Activated naive CD4-positive, alpha-beta T cell treated with anti-CD3 and anti-CD28 coated beads for 36 hours (primary cell): ENCODE measurements at places on chromosomes 3 and 15. TPM values are rescaled to one million over a fixed set of nuclear protein-coding genes. Genes with fewer than 3 reads are reported as not detected.

DNA sequence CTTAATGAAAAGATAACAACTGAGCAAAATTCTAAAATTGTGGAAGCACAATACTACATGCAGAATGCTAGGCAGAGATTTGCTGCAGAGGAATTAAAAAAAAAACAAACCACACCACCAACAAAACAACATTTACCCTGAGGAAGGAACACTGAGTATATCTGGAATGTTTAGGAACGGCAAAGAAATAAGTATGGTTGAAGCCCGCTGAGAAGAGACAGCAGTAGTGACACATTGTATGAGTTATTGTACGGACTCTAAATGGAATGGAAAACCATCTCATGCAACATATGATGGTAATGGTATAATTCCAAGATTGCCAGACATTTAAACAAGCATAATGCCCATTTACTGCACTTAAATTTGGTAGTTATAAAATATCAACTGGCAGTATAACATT is 568.2 kb upstream of the CCDC54 start:
- DNase-seq = no peak

GRCh38 chr3:120528163-120528562 is 68.0 kb upstream of the NDUFB4 start:
- no peak for DNase-seq

DNA sequence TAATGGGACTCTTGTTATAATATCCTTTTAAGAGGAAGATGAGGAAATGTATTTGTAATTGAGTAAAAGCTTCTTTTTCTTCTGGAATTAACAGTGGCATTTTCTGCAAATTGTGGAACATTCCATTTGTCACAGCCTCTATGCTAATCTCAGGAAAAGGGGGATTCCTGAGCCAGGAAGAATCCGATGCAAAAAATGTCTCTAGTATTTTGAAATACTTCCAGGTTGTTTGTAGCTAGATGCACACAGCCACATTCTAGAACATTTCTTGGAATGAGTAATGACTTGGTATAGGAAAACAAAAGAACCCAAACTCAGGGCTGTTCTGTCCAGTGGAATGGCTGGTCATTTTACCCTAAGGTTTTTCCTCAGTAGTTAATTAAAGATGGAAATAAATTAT is 98.5 kb upstream of the SLC2A2 start:
- DNase-seq = no peak

- no peak for DNase-seq
These were observed 1.6 kb downstream of the PHGR1 start for GRCh38 chr15:40352281-40352901.

DNA sequence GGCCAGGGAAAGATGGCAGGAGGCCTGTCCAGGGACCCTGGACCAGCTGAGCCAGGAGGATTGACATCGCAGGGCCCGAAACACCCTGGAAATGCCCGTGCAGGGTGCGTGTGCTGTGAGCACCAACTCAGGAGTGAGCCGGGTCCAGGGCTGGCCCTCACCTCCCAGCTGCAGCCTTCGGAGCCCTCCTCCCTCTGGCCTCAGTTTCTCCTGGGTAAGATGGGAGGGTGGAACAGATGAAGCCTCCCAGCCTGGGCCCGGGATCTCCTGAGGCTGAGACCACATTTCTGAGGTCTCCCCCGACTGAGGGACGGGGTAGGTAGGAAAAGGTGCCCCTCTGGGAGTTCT is 5.3 kb upstream of the CALML4 start:
- no peak for DNase-seq

DNA sequence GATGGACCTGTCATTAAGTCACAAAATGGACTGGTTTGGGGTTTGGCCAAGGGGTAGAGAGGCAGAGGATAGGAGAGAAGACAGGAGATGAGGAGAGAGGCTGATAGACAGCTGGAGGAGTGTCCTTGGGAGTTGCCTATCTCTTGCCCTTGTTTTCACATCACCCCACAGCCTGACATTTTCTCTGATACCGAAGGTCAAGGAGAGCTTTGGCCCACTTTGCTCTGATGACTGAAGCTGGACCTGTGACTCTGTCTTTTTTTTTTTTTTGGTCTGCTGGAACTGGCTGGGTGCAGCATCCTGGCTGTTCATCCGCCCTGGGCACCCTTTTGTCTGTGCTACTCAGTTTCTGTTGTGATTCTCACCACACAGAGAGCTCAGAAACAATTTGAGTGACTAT is 5.1 kb downstream of the GPD1L start:
- no peak for DNase-seq

- DNase-seq = no peak
These were observed 86.0 kb upstream of the MFGE8 start for GRCh38 chr15:88998980-88999713.

DNA sequence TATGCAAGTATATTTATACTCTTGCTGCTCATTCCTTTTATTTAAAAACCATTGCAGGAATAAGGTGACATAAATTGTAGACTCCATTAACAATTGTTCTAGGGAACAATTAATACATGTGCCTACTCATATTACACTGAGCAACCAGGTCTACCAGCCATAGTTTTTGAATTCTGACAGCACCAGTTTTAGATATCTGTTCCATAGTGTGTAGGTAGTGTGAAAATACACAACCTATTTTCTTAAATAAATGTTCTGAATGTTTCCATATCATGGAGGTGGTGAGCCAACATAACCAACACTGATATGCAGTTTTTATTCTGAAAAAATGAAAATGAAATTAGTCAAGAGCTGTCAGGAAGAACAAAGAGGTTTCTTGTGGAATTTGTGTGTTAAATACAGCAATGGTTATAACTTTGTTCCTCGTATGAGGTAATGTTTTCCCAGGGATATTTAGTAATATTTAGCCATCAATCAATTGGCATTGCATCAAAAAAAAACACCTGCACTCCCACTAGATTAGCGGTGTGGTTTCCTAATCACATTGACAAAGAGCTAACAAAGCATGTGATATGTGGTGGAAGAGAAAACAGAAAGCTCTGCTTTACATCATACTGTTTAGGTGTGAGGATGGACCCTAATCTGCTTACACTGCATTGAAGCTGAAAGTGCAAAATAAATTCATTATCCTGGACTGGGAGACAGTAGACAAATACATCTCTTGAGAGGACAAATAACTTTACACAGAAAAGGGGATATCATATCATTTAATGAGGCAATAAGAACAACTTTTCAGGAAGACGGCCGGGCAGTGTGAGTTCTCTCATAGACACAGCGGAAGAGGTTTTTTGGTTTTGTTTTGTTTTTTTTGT is 369.5 kb upstream of the THBS1 start:
- DNase-seq = no peak

- no peak for DNase-seq
These were observed 24.0 kb upstream of the TRH start for GRCh38 chr3:129950318-129951046.

DNA sequence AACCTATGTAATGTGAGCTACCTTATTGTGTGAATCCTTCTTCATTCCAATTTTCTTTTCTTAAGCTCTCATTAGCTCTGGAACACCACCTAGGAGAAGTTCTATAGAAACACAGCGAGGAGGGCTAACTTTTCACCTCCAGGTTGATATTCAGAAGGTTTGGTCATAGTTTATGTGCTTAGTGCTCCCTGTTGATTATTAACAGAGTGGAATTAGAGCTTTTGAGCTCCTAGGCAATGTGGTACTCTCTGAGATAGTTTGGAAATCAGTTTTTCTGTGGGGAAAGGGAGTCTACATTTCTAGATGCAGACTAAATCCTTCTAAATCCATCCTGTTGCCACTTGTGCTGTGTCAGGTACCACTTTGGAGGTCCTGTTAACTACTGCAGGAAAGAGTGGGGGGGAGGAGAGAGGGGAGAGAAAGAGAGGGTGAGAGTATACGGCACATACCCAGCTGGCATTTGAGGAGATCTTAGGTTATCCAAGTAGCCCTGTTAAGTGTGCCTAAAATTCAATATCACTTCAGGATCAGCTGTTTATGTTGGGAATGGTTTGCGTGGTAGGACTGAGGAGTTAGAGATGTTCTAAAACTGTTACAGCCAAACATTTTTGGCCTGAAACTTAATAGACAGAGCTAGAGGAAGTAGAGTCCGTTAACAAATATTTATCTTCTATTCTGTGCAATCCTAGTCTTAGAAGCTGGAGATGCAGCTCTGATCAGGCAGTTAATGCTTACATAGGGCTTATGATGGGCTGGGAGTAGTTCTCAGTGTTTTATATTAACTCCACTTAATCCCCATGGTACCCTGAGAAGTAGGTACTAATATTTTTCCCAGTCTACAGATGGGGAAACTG is 117.5 kb upstream of the PROK2 start:
- no peak for DNase-seq

DNA sequence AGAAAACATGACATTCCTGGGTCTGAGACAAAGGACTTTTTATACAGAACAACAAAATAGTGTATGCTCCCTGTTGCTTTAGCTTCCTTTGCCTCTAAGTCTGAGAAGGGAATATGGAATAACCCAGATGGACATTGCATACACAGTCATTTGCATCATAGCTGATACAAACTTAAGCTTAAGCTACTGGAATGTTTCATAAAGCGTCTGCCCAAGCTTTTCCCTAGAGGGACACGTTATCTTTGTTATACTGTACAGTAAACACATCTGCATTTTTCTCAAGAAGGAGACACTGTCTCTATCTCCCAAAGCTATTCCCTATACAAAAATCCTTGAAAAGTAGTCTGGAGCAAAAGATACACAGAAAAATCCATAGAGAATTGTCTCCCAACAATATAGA is 775.0 kb downstream of the DIPK2A start:
- DNase-seq = no peak

DNA sequence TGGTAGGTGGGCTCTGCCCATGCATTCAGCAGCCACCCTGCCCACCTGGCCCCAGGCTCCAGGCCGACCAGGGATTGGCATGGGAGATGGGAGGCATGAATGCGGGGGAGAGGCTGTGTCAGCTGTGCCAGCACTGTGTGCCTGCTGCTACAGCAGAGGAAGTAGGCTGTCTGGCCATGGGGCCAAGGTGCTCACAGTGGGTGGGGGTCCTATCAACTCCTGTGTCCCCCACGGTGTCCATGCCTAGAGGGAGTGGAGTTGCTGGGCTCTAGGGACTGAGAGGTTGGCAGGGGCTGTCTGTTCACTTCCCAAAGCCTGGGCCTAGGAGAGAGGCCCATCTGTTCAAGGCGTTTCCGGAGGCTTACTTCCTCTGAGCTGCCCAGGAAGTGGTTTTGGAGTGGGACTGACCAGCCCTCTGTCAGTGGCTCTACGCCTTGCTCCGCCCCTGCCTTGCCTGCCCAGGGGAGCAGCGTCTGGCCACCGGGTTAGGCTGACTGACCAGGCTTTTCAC is 5.8 kb downstream of the PRKCD start:
- DNase-seq = no peak

GRCh38 chr3:22013641-22014040 is 262.6 kb upstream of the ZNF385D start:
- no peak for DNase-seq

DNA sequence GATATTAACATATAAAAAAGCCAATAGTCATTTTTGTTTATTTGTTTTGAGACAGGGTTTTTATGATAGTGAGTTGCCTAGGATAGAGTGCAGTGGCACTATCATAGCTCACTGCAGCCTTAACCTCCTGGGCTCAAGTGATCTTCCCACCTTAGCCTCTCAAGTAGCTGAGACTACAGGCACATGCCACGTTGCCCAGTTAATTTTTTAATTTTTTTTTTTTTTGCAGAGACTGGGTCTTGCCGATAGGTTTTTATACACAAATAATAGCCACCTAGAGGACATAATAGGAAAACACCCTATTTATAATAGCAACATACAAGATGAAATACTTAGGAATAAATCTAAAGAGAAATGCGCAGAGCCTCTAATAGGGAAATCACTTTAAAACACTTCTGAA is 13.3 kb downstream of the EIF3J start:
- no peak for DNase-seq

DNA sequence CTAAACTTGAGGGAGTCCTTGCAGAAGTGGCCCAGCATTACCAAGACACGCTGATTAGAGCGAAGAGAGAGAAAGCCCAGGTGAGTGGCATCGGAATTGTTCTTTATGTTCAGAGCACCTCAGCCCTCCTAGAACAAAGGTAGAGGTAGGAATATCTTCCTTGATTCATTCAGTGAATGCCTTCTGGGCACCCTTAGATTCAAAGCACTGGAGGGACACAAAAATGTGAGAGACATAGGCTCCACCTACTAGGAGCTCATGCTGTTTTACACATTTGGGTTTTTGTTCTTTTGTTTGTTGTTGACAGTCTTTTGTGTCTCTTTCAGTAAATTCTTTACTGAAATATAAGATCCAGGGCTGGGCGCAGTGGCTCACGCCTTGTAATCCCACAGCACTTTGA is 68.2 kb downstream of the IQGAP1 start:
- no peak for DNase-seq

DNA sequence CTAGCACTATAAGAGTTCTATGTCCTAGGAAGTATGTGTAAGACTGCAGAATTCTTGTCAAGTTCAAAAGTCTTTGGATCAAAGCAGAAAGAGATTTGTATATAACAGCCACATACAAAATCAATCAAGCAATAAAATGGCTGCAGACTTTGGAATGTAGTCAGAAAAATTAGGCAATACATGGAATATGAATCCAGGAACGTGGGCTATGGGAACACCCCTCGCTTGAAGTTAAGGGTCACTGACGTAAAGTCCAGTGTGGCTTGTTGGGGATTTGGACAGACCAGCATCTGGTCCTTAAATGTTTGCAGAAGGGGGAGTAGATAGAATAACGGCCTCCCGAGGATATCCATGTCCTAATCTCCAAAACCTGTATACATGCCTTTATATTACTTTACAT is 178.6 kb downstream of the ADAMTS9 start:
- DNase-seq = no peak

GRCh38 chr15:86591994-86592735 is 512.5 kb downstream of the AGBL1 start:
- no peak for DNase-seq

Gene ISG20
- total RNA-seq = 51.2 TPM

Gene SEMA3B
- total RNA-seq = 0.37 TPM

Gene DVL3
- total RNA-seq = 19.6 TPM

Gene FBXL2
- not detected for total RNA-seq

Gene ZIC1
- total RNA-seq = not detected

Gene FBXO40
- total RNA-seq = not detected

Gene CCDC13
- total RNA-seq = not detected

Gene UBAP1L
- 1.6 TPM for total RNA-seq
